Pulmonary artery endothelial cell (primary cell): ENCODE measurements at places on chromosomes 6 and 20. TPM values are rescaled to one million over a fixed set of nuclear protein-coding genes. Genes with fewer than 3 reads are reported as not detected.

CPXM1 gene
- 0.26 and 0.74 TPM in 2 replicates for total RNA-seq

ZSCAN12 gene
- 3.6 and 6.8 TPM in 2 replicates for total RNA-seq

DNA sequence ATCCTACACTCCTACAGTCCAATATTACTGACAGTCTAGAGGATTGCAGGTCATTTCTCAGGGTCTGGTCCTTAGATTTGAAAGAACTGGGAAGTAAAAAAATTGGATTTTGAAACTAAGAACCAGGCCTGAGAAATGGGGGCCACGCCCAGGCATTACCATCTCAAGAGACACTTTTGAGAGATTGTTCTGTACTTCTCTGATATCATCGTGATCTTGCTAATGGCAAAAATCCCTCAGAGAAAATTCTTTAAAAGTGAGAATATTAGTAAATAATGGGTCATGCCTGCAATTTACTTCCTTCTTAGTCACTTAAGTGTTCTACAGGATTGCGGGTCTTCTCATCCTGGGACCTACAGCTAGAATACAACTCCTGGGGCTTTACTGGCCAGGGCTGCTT, 42.0 kb upstream of the HIVEP1 start:
- no peak for DNase-seq

GRCh38 chr6:126075335-126076071, 89.2 kb downstream of the TRMT11 start:
- no peak for DNase-seq

DNA sequence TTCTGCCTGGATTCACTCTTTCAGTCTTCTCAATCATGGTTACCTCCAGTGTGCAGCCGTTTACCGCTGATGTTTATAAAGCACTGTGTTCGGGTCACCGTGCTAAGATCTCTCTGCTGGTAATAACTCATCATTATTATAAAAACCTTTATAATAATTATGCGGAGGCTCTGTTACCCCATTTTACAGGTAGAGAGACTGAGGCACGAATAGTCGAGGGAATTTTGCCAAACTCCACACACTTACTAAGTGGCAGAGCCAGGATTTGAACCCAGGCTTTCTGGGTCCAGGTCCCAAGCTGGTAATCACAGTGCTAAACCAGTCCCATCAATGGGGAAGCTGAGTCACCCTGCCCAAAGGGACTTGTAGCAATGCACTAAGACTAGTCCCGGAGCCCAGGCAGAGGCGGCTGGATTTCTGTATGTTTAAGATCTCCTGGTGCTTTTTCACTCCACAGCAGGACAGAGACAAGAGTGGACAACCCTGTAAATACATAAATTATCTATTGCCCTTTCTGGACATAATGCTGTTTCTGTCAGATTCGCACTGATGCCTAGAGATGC, 48.1 kb downstream of the SYNJ2 start:
- DNase-seq, result no peak

GRCh38 chr6:743320-744096, 50.6 kb upstream of the EXOC2 start:
- no peak for DNase-seq

- no peak for DNase-seq
Measured at GRCh38 chr20:4813076-4813862, 91.6 kb downstream of the PRND start.

DNA sequence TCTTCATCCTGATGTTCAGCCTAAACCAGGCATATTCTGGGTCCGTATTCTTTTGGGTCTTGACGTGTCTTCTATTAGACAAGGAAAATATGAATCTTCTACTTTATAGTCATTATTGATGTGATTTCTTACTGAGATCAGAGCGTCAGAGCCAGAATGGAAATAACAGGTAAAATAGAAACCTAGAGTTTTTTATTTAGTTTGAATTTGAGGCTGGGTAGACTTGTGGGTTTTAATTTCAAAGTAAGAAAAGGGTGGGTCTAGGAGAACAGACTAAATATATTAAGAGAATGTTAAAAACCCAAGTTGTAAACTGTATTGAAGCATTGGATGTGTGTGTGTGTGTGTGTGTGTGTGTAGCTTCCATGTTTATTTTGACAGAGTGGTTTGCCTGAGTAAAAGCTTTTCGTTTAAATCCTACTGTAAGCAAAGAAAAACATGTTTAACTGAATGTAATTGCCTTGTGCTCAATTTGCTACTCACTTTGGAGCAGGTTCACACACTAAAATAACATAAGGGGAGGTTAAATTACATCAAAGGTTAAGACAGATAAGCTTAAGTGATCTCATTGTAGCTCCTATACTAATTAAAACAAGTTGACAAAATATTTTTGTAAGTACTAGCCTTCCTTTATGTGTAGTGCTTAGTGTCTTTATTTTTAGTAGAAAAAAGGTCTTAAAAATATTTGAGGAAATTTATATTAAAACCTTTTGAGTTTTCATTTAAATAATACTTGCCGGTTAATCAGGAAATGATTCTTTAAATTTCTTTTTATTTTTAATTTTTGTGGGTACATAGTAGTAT, 17.4 kb downstream of the HECA start:
- DNase-seq, result no peak
